Activated naive CD8-positive, alpha-beta T cell treated with anti-CD3 and anti-CD28 coated beads for 36 hours (primary cell): ENCODE measurements at places on chromosomes 16 and 17. TPM values are rescaled to one million over a fixed set of nuclear protein-coding genes. Genes with fewer than 3 reads are reported as not detected.

The CD79B gene
- 28.8 TPM for total RNA-seq

The NOXO1 gene
- total RNA-seq, result 0.35 TPM

The CA7 gene
- not detected for total RNA-seq

The KRT38 gene
- not detected for total RNA-seq

The TMED6 gene
- 1.2 TPM for total RNA-seq

The SCN4A gene
- total RNA-seq, result 0.31 TPM

- H3K4me3 ChIP-seq, result no peak overlapping the region
- peaks cover 33% of the 10 kb centered on the region for H3K36me3 ChIP-seq
- peaks cover 2% of the 10 kb centered on the region for H3K4me1 ChIP-seq
- no peak for DNase-seq
- no peaks in the 10 kb centered on the region for H3K27me3 ChIP-seq
These were observed 15.5 kb downstream of the SNF8 start for GRCh38 chr17:48928876-48929811.

GRCh38 chr17:70552230-70552981 lies 383.1 kb downstream of the KCNJ2 start:
- no peaks in the 10 kb centered on the region for H3K36me3 ChIP-seq
- H3K4me3 ChIP-seq, result no peak overlapping the region
- no peak overlapping the region for H3K27ac ChIP-seq
- no peaks in the 10 kb centered on the region for H3K4me1 ChIP-seq

DNA sequence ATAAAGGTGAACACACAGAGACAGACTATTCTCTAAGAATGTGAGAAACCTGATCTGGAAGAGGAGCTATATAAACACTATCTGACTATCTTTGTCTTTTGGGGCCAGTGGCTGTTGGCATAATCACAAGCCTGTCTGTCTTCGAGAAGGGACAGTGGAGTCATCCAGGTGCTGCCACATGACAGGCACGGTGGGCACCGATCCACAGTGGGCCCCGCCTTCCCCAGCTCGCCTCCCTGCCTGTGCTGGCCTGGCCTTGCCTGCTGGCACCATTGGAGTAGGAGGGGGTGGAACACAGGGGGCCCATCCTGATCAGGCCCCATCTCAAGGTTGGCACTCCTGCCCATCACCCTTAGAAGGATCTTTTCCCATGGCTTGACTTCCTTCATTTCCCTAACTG lies 112.8 kb downstream of the CCDC182 start:
- DNase-seq, result no peak
- no peak overlapping the region for H3K4me3 ChIP-seq
- H3K36me3 ChIP-seq, result peaks cover 36% of the 10 kb centered on the region
- H3K27me3 ChIP-seq, result no peaks in the 10 kb centered on the region
- no peaks in the 10 kb centered on the region for H3K4me1 ChIP-seq
- H3K27ac ChIP-seq, result no peak overlapping the region

DNA sequence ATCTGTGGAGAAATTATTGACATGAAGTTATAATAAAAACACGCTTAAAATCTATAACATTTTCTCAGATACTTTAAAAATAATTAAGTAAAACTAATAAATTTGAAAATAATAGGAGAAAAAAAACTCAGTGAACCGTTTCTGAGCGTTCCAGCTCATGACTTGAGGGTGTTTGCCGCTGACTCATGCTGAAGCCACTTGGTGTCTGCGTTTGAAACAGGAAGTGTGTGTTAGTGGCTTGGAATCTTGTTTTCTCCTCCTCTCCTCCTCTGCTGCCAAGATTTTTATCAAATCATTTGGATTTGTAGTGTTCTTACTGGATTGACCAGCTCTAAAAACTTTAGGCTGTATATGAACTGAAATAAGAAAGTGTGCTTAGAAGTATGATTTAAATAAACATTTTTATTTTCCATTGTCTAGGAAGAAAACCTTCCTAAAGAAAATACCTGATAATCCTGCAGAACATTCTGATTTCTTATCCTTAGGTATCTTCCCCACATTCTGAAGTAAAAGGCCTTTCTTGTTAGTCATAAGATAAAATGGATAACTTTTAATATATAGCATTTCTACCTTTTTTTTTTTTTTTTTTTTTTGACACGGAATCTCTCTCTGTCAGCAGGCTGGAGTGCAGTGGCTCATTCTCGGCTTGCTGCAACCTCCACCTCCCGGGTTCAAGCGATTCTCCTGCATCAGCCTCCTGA lies 30.8 kb downstream of the USP10 start:
- H3K27ac ChIP-seq, result peak overlapping the region; percentile 48
- no peak overlapping the region for H3K4me3 ChIP-seq
- no peaks in the 10 kb centered on the region for H3K27me3 ChIP-seq
- DNase-seq, result peak; percentile 23

- H3K4me1 ChIP-seq, result peaks cover 5% of the 10 kb centered on the region
- peaks cover 2% of the 10 kb centered on the region for H3K36me3 ChIP-seq
- no peak for DNase-seq
- no peak overlapping the region for H3K4me3 ChIP-seq
- no peak overlapping the region for H3K27ac ChIP-seq
- peaks cover 3% of the 10 kb centered on the region for H3K27me3 ChIP-seq
These were observed 42.5 kb upstream of the CBFA2T3 start for GRCh38 chr16:89019511-89019910.

GRCh38 chr16:69270395-69270794 lies 40.8 kb upstream of the VPS4A start:
- H3K27me3 ChIP-seq, result no peaks in the 10 kb centered on the region
- no peaks in the 10 kb centered on the region for H3K4me1 ChIP-seq
- H3K27ac ChIP-seq, result no peak overlapping the region
- peaks cover 3% of the 10 kb centered on the region for H3K36me3 ChIP-seq
- no peak overlapping the region for H3K4me3 ChIP-seq

DNA sequence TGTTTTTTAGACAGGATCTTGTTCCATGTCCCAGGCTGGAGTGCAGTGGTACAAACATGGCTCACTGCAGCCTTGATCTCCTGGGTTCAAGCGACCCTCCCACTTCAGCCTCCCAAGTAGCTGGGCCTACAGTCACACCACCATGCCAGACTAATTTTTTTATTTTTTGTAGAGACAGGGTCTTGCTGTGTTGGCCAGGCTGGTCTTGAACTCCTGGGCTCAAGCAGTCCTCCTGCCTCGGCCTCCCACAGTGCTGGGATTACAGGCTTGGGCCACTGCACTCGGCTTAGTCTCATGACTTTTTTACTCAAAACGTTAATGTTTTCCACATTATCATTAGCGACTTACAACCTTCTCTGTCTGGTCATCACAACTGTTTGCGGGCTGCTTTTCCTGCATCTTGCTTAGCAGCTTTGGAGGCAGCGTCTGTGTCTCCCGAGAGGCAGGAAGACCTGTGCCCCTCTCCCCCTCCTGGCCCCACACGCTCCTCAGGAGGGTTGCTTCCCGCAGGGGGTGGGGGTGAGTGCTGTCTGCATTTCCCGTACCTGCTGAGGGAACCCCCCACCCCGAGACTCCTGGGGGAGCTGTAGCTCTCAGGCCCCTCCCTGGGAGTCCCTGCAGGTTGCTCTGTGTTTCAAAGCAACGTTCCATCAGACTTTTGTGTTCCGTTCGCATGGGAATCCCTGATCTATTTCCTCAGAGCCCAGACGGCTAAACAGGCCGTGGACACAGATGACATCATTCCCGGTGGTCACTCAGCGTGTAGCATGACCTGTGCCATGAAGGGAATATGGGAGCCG lies 52.6 kb downstream of the PGS1 start:
- no peak for DNase-seq
- no peak overlapping the region for H3K27ac ChIP-seq
- H3K27me3 ChIP-seq, result no peaks in the 10 kb centered on the region
- H3K36me3 ChIP-seq, result peaks cover 4% of the 10 kb centered on the region
- no peak overlapping the region for H3K4me3 ChIP-seq
- peaks cover 1% of the 10 kb centered on the region for H3K4me1 ChIP-seq

GRCh38 chr17:4585638-4585994 lies 1.3 kb downstream of the SMTNL2 start:
- no peak overlapping the region for H3K27ac ChIP-seq
- H3K27me3 ChIP-seq, result peaks cover 48% of the 10 kb centered on the region
- peaks cover 4% of the 10 kb centered on the region for H3K4me1 ChIP-seq
- H3K4me3 ChIP-seq, result no peak overlapping the region
- no peaks in the 10 kb centered on the region for H3K36me3 ChIP-seq
- DNase-seq, result no peak

- peaks cover 7% of the 10 kb centered on the region for H3K27me3 ChIP-seq
- H3K4me1 ChIP-seq, result peaks cover 11% of the 10 kb centered on the region
- no peak overlapping the region for H3K4me3 ChIP-seq
These were observed 411.8 kb downstream of the MAF start for GRCh38 chr16:79188739-79189122.

DNA sequence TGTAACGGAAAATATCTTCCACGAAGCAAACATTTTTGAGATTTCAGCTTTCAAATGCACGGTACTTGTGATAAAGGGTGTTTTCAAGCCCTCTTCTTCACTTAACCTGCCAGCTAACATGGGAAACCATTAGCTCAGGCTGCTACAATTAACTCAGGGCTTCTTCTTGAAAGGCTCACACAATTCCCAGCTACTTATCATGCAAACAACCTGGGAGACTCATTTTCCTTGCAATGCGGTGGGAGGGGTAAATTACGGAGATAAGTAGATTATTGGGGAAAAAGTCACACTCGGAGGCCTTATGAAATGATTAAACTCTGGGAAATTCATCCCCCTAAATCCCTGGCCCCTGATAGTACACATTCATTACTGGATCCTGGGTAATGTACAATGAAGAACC lies 266.4 kb downstream of the STX8 start:
- no peaks in the 10 kb centered on the region for H3K36me3 ChIP-seq
- no peaks in the 10 kb centered on the region for H3K27me3 ChIP-seq
- DNase-seq, result no peak
- H3K4me3 ChIP-seq, result no peak overlapping the region
- no peak overlapping the region for H3K27ac ChIP-seq

DNA sequence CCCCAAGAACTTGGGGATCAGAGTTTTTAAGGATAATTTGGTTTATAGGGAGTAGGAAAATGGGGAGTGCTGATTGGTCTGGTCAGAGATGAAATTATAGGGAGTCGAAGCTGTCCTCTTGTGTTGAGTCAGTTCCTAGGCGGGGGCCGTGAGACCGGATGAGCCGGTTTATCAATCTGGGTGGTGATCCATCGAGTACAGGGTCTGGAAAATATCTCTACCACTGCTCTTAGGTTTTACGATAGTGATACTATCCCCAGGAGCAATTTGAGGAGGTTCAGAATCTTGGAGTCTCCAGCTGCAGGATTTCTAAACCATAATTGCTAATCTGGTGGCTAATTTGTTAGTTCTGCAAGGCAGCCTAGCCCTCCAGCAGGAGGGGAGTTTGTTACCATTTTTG lies 403.4 kb downstream of the CDH11 start:
- no peaks in the 10 kb centered on the region for H3K27me3 ChIP-seq
- H3K36me3 ChIP-seq, result no peaks in the 10 kb centered on the region
- H3K4me3 ChIP-seq, result no peak overlapping the region
- H3K27ac ChIP-seq, result no peak overlapping the region
- DNase-seq, result no peak

DNA sequence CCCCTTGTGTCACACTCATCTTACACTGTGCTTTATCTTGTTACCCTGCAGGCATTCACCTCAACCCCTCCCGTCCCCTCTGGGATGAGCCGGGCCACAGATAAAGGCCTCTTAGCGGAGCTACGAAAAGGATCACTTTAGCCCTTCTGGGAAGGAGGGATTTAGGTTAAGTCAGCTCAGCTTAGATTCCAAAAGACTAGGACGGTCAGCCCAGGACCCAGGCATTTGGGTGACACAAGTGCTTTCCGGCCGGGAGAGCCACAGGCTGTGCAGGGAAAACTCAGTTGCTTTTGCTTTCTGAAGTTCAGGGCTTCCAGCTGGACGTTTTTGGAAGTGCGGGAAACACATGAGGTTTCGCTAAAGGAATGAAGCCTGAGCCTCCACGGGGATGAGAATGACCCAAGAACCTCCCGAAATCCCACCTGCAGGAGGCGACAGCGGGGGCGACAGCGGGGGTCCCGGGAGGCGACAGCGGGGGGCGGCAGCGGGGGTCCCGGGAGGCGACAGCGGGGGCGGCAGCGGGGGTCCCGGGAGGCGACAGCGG lies 11.6 kb upstream of the METRNL start:
- H3K27ac ChIP-seq, result no peak overlapping the region
- no peaks in the 10 kb centered on the region for H3K36me3 ChIP-seq
- H3K4me3 ChIP-seq, result no peak overlapping the region
- H3K4me1 ChIP-seq, result peaks cover 22% of the 10 kb centered on the region

GRCh38 chr17:39671651-39672521 lies 3.6 kb downstream of the PNMT start:
- H3K36me3 ChIP-seq, result no peaks in the 10 kb centered on the region
- peaks cover 14% of the 10 kb centered on the region for H3K4me1 ChIP-seq
- DNase-seq, result no peak
- no peak overlapping the region for H3K27ac ChIP-seq
- peaks cover 15% of the 10 kb centered on the region for H3K27me3 ChIP-seq

DNA sequence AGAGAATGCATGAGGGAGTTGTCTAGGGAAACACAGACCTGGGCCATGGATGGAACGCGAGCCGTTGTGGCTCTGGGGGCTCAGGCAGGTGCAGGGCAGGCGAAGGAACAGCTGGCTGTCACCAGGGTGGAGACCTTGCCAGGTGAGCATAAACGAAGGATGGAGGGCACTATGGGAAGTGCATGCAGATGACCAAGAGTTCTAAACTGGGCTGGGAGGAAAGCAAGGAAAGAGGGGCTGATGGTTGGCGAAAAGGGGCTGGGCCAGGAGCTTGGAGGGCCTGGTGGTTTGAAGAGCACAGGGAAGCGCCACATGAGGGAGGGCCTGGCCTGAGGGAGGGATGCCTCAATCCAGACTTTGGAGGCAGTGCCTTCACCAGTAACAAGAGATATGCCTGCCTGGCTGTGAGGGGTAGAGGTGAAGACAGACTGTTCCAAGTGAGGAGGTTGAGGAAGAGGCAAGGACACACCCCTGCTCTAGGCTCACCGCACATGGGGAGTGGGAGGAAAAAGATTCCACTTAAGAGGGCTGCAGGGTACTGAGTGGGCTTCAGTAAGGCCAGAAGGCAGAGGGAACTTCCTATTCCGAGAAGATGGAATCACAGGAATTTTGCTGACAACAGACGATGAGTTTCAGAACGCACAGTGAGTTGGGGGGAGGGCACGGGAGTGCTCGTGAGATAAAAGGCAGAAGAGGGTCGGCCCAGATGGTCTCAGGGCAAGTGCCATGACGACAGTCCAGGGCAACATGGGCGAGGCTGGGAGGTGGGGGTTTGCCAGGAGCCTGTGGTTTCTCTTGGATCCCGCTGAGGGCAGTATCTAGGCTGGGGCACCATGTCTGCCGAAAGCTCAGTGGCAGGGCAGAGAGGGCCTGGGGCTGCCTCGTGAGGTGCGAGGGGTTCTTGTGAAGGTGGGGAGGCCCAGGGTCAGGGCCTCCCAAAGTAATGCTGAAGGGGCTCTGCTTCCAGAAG lies 20.6 kb downstream of the B9D1 start:
- no peak overlapping the region for H3K27ac ChIP-seq
- H3K4me3 ChIP-seq, result no peak overlapping the region
- no peak for DNase-seq
- no peaks in the 10 kb centered on the region for H3K4me1 ChIP-seq

- H3K27ac ChIP-seq, result no peak overlapping the region
- no peaks in the 10 kb centered on the region for H3K4me1 ChIP-seq
- no peaks in the 10 kb centered on the region for H3K36me3 ChIP-seq
- DNase-seq, result no peak
These were observed 50.6 kb downstream of the BAHCC1 start for GRCh38 chr17:81445642-81446503.
